ENCODE measurements at places on chromosomes 5 and 9.
A peak's percentile ranks its signal among the peaks of the same experiment; 100 is the strongest.

- no peak for DNase-seq
Measured at GRCh38 chr9:75033791-75034473, 5.8 kb upstream of the CARNMT1 start.

DNA sequence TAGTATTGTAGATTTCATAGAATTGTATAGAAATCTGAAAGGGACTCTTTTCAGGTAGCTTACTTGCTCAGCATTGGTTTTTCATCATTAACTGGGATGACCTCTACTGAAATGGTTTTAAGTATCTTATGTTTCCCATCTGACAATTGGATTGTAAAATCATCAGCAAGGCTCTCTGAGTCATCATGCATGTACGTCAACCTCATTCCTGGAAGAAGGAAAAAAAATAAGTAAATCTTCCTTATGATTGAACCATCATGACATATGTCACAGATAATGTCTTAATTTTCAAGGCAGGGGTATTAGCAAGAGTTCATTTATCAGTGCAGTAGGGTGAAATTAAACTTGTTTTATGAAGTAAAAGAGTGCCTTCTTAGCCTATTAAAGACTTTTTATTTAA, 74.9 kb upstream of the CER1 start:
- DNase-seq: no peak

GRCh38 chr5:6885581-6885980, 172.3 kb downstream of the TENT4A start:
- DNase-seq: no peak

GRCh38 chr9:114310471-114311450, 12.1 kb upstream of the ORM1 start:
- DNase-seq: no peak

DNA sequence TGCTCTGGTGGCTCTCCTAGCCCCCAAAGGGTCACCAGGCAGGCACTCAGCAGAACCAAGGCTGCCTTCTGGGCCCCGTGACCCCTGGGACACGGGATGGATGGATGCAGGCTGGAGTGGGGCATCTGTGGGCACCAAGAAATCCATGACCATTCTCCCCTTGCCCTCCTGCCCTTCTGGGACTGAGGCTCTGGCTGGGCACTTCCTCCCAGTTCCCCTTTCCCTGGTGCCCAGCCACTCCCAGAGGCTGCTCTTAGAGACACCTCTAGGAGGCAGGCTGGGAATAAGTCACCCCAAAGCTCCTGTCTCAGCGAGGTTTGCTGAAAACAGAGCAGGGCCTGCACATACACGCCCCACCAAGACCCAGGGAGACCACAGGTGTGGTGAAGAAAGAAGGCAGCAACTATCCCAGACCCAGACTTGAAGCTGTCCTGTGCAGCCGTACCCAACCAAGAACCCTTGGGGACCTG, 943 bp downstream of the STING1 start:
- DNase-seq: no peak

DNA sequence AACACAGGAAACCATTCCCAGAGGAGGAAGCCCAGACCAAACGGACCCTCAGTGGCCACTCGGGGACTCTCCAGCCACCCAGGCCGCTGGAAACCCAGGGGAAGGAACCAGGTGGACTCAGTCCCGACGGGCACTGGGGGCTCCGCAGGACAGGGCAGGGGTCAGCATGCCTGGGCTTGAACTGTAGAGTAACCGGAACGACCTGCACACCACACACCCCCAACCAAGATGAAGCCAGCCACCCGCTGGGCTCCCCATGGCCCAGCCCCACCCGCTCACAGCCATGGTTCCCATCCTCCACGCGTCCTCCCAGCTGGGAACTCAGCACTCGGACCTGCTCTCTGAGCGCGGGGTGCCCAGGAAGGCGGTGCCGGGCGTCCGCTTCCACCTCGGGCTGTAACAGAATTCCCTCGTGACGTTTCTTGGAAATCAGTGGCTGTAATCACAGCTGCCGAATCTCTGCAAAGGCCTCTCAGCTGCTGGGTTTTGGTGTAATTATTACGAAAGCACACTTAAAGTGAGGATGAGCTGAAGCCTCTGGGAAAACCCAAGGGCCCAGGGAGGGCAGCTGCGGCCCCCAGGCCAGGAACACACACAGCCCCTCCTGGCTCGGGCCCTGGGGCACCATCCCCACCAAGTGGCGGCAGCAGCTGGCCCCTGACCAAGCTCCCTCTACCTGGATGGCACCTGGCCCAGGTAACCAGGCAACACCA, 13.8 kb downstream of the NACC2 start:
- peak; percentile 22 for DNase-seq

- no peak for DNase-seq
Measured at GRCh38 chr5:67807439-67807888, 408.1 kb upstream of the PIK3R1 start.

- no peak for DNase-seq
Measured at GRCh38 chr5:151233616-151234085, 9.8 kb upstream of the CCDC69 start.

- DNase-seq: no peak
Measured at GRCh38 chr5:67672636-67673035, 476.0 kb upstream of the CD180 start.

GRCh38 chr5:139708434-139708861, 60.3 kb downstream of the CXXC5 start:
- no peak for DNase-seq

DNA sequence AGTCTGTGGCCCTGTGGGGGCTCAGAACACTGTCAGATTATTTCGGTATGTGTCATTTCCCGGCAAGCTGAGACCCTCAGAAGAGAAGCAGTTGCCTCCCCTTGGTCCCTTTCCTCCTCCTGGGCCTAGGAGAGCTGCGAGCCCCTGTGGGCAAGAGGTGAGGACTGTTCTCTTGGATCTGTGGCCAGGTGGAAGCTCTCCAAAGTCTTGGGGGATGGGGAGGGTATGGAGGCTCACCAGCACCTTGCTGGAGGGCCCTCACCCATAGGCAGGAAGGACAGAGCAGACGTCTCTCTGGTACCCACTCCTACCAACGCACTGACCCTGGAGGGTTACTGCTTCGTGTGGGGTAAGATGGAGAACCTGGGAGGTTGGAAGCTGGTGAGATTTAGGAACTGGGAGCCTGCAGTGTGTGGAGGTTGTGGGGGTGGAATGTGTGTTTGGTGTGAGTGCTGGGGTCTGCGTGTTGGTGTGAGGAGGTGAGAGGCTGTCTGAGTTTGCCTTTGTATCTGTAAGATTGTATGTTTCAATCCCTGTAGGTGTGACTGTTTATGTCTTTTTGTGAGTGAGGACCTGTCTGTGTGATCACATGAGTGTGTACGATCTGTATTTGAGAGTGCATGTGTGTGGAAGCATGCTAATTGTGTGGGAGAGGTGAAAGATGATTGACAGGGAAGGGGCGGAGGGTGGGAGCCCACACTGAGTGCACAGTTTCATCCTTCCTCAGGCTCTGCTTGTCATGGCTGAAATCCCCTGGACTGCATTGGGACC, 52.4 kb upstream of the PSD2 start:
- no peak for DNase-seq

GRCh38 chr5:40223884-40224402, 455.8 kb upstream of the PTGER4 start:
- DNase-seq: no peak

DNA sequence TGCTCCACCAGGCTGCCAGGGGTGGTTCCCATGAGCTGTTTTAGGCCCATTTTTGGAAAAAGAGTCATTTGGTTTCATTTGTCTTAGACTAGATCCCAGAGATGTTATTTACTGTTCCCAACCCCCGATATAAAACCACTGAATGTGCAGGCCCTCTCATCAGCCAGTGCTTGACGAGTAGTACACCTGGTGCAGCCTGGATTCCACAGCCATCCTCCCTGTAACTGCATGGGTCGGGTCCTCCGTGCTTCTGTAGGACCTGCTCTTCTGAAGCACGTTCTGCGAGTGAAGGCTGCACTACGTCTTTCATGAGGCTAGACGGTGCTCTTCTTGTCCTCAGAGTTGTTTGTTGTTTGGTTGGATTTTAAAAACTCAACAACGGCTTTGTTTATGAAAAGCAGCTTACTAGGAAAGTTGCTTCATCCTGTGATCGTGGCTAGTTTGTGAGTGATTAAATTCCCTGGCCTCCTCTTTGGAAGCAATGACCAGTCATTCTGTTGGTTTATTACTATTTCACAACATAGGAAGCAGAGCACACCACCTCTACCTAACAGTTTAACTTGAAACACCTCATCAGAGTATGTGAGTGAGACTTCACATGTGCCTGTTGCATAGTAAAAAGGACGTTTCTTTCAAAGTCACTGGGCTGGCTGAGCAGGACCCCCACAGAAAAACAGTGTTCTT, 135.2 kb downstream of the AOPEP start:
- DNase-seq: no peak

GRCh38 chr9:82923092-82923911, 139.6 kb downstream of the RASEF start:
- peak; percentile 23 for DNase-seq

DNA sequence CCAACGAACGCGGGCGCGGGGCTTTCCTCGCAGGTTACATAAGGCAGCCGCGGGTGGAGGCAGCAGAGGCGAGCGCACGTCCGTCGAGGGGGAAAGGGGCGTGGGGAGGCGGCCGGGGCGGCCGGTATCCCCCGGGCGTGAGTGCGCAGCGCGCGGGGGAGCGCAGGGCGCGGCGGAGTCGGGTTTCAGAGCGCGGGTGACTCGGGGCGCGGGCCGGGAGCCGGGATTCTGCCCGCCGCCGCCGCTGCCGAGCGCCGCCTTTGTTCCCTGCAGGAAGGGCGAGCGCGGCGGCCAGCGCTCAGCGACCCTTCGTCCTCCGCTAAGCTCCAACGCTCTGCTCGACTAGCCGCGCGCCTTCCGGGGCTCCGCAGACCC, at the start of gene COL15A1:
TSS of gene COL15A1 (plus strand) at position 226 of the 375 bp plus-strand sequence. CDS start 155 bp downstream, outside the sequence.
- DNase-seq: no peak

DNA sequence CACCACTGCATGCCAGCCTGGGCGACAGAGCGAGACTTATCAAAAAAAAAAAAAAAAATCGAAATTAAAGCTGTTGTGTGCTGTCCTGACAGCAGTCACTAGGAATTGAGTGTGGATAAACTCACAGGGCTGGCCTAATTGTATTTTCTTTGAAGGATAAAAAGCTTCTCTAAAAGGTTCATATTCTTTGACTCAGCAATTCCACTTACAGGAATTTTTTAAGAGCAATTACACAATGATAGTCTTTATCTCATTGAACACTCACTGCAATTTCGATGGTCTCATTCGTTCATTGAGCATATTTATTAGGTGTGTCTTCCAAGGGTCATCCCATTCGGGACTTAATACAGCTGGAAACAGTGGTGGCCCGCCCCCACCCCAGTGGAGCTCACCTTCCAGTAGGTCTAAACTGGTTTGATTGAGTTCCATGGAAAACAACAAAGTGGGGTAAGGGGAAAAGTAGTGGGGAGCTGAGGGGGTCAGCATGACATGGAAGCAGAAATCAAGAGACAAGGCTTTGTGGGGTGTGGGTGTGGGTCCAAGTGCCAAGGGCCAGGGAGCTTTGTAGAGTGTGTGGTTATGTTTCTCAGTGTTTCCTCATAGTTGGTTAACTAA, 6.7 kb downstream of the CDK9 start:
- DNase-seq: no peak

- no peak for DNase-seq
Measured at GRCh38 chr5:99449786-99450185, 521.0 kb upstream of the CHD1 start.

- DNase-seq: no peak
Measured at GRCh38 chr5:10261065-10261464, 11.0 kb downstream of the CCT5 start.

DNA sequence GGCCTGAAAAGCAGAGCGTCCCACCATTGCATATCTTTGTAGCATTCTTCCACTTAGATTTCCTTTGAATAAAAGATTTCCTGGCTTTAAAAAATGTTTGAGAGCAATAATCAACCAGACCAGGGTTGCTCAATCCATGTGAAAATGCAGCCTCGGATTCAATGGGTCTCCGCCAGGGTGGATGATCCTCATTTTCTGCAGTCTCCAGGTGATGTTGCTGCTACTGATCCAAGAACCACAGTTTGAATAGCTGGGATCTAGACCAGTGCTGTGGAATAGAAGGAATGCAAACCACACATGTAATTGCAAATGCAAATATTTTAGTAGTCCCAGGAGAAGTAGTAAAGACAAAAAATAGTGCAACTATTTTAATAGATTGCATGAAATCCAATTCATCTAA, 317.6 kb downstream of the IRX1 start:
- DNase-seq: no peak

- no peak for DNase-seq
Measured at GRCh38 chr5:122327110-122327509, 15.1 kb downstream of the SNCAIP start.

- DNase-seq: no peak
Measured at GRCh38 chr5:151612689-151613427, 21.7 kb upstream of the FAT2 start.

GRCh38 chr5:142405814-142406395, 81.1 kb upstream of the SPRY4 start:
- no peak for DNase-seq

GRCh38 chr9:117744856-117745389, 40.7 kb downstream of the TLR4 start:
- DNase-seq: no peak

DNA sequence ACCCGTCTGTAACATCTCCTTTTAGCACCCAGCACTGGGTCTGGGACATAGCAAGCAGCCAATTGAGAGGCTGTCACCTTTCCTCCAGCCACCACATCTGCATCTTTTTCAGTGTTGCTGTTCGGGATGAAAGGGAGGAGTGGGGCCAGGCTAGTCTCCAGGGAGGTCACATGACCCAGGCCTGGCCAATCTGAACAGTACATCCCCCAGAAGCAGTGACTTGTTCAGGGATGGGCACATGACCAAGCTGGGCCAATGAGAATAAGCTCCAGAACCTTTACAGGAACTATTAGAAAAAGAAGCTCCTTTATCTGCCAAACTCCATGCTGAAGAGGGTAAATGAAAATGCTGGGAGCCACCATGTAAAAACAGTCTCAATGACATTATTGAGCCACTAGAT, 359.0 kb downstream of the SLIT3 start:
- peak; percentile 83 for DNase-seq

DNA sequence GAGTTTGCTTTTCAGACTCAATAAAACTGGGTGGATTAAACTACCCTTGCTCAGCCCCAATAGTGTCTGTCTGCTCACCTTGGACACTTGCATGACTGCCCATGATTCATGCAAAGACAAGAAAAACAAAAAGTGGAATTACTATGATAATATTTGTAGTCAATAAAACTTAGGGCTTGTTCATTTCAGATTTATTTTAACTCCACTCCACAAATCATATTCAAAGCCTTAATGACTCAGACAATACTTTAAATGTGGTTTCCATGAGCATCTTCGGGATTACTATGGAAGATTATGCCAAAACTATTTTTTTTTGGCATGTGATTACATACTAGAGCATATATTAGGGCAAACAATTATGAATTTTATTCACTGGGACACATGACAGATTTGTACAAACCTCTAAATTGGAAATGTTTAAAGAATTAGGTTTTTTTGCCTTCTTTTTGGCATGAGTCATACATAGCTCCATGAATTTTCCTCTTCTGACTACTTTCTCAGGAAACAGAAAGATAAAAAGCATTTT, 468.9 kb downstream of the ACTL7B start:
- no peak for DNase-seq

DNA sequence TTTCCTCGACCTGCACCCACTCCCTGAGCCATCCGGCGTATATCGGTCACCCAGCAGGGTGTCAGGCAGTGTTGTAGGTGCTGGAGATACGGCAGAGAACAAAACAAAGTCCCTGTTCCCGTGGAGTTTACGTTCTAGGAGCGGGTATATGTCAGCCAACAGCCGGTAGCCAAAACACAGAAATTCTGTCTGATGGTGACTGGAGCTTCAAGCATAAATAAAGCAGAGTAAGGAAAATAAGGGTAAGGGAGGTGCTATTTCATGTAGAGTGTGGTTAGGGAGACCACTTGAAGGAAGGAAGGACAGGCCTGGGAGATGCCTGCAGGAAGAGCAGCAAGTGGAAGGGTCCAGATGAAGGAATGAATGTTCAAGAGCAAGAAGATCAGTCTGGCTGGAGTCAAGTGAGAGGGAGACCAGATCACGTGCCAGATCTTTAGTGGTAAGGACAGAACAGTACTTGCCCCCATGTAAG, 783 bp upstream of the ZFR start:
- DNase-seq: no peak

Data from BE2C (cell line).